ENCODE measurements at places on chromosomes 16 and 17.

GRCh38 chr16:12201866-12202265, 225.3 kb downstream of the SNX29 start:
- no peak for DNase-seq

DNA sequence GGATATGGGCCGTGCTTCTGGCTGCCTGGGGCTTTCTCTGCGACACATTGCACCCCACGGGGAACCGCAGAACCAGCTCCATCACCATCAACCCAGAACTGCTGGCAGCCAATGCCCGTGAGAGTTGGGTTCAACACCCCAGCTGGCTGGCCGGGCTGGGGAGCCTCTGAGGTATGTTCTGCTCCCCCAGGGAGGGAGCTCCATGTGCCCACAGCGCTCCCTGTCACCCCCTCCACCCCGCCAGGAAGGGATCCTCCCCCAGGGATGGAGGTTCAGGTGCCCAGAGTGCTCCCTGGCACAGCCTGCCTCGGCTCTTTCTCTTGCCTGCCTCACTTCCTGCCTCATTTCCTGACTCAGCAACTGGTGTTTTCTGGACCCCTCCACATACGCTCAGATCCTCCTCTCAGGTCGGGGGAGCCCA, 24.2 kb upstream of the MPRIP start:
- DNase-seq, result no peak

- no peak for DNase-seq
These were observed 15.1 kb downstream of the SCIMP start for GRCh38 chr17:5219536-5219935.

DNA sequence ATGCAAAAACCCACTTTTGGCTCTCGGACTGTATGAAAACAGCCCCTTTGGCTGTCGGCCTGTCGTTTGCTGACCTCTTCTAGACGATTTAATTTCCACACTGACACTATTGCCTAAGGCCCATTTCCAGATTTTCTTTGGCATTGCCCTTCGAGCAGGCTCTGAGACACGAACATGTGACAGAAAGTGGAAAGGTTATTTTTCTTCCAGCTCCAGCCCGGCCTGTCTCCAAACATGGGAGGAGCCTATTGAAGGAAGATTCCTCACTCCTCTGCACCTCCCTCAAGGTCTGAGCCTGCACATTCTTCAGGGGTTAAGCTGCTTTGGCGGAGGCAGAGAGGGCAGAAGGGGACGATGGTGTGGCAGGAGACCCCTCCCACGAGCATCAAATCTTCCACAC, 85.9 kb upstream of the FOXF1 start:
- DNase-seq, result no peak

- no peak for DNase-seq
These were observed 20.2 kb downstream of the GNAO1 start for GRCh38 chr16:56211435-56211981.

DNA sequence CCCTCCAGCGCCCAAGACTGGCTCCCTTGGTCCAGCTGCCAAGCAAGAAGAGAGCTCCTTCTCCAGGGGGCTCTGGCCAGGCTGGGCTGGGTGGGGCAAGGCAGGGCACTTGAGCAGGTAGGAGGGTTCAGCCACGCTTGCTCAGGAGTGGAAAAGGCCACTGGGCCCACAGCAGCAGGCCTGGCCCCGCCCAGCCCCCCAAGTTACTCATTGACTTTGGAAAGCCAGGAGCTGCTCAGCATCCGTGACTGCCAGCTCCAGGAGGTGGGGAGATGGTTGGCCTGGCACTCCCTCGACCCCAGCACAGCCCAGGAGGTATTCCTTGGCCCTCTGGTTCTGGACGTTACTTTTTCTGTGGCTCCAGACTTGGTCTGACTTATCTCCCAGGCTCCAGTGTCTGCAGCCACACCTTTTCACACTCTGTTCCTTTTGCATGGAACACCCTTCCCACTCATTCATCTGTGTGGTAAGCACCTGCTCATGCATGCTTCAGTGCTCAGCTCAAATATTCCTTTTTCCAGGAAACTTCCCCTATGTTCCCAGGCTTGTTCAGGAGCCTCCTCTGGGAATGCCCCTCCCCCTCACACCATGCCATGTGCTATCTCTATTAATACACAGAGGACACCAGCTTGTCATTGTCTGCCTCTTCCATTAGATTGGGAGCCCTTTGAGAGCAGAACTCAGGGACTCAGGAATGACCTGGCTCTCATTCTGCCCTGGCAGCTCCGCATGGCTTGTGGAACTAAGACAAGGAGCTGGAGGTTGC, at the start of gene CDH16:
Gene CDH16, minus strand, starts transcription at position 83 of the 766 bp plus-strand sequence. CDS start 820 bp downstream, outside the sequence.
- no peak for DNase-seq

GRCh38 chr17:1112875-1113274, 66.9 kb downstream of the ABR start:
- no peak for DNase-seq

DNA sequence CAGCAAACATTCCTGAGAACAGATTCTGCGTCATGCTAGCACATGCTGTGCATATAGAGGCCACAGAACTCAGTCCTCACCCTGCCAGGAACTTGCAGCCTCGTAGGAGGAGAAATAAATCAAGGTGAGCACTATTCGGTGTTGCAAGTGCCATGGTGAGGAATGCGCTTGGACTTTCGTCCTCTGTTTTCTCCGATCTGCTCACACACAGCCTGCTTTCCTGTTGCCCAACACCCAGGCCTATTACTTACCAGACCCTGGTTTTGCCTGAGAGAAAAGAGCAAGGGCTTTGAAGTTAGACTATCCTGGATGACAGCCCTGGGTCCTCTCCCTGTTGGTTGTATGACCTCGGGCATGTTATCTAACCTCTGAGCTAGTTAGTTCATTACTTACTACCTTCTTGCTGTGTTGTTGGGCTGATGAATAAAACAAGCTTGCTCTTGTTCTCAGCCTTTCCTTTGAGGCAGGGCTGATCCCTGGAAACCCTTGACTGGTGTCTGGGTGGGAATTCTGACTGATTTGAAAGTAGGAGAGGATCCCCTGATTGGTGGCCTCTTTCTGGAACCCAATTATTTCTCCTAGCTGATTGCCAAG, 2.9 kb downstream of the ACSF2 start:
- no peak for DNase-seq

DNA sequence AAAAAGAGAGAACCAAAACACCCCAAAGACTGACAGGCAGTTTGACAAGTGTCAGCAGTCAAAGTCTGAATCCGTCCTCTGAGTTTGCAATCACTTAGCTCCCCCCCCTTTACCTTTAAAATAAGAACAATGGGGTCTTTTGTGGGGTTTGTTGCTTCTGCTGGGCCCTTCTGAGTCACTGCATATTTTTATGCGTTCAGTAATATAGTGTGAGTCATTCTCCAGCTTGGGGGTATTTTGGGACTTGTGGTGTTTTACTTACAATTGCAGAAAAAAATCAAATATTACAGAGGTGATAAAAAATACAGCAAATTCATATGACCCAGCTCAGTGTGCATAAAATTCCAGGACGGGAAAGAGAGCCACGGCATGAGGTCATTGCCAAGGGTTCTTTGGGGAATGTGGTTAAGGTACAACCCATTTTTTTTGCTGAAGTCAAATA, 120.1 kb downstream of the CYLD start:
- no peak for DNase-seq

GRCh38 chr16:77599793-77600415, 122.4 kb upstream of the NUDT7 start:
- no peak for DNase-seq

GRCh38 chr16:56884026-56884582, 19.1 kb downstream of the SLC12A3 start:
- DNase-seq, result no peak

DNA sequence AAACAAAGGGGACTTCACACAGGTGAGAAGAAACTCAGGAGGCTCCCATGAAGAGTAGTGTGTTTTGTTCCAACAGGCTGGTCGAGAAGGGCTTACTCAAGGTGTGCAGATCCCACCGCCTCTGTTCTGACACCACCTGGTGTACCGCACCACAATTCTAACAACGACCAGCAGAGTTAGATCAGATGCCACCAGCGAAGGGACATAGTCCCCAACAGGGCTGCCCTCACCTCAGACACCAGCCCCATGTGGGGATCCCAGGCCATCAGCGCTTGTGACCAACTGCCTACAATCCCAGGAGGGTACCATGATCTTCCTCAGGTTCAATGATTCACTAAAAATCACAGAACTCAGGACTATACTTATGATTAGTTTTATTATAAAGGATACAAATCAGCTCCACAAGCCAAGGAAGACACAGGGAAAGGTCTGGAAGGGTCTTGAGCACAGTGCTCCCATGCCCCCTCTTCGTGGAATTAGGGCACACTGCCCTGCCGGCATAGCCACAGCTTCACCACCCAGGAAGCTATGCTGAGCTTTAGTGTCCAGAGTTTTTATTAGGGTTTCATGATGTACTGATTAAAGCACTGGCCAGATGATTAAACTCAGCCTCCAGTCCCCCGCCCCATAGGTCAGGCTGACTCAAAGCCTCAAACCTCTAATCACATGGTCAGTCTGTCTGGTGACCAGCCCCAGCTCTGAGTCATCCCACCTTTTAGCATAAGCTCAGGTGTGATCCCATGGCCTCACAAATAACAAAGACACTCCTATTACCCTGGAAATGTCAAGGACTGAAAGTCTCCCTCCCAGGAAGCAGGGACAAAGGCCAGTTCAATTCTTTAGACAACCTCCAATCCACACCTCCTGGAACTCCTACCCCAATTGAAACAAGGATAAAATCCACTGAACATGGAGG, 26.0 kb downstream of the TRIM25 start:
- no peak for DNase-seq

DNA sequence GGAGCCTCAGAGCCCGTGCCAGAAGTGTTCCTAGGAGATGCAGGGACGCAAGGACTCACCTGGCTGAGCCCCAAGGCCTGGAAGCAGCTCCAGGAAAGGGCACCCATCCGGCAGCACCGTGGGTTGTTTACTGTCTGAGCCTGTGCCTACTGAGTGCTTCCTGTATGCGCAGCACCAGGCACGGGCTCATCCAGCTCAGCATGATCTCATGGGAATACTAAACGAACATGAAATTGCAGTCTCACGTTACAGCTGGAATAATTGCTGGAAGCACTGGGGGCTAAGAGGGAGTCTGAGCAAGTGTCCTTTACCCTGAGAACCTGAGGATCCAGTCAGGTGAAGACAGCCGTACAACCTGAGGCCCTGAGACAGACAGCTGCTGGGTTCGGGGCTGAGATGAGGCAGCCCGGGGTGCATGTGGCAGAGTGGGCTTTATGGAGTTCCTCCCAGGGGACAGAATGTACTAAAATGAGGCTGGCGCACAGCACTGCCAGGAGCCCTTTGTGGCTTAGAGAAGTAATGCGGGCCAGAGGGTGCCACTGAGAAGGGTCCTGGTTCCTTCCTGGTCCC, 5.4 kb downstream of the CTRL start:
- no peak for DNase-seq

DNA sequence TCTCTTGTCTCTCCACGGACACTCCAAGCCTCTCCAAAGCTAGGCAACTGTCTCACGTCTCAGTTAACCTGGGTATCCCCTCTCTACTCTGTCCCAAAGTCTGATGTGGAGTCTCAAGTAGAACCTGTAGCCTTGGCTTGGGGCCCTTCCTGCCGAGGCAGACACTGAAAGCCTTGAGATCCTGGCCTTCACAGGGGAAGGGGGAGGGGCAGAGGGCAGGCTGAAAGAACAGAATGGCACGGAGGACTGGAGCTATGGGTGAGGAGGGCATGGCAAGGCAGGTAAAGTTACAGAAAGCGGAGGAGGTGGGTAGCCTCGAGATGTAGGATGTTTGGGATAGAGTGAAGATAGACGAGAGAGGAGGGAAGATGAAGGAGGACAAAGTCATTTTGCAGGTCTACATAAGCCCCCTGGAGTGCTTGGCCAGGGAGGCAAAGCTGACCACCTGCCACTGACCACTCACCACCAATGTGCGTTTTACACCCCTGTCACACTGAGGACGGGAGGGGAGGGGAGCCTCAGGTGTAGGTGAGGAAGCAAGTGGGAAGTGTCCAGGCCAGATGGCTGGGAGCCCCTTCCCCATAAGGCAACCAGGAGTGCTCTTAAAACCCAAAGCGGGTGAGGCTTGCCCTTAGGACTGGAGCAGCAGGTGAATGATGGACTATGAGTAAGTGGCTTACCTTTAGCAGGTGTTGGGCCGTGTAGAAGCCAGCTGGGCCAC, 1.3 kb downstream of the FDXR start:
- no peak for DNase-seq

DNA sequence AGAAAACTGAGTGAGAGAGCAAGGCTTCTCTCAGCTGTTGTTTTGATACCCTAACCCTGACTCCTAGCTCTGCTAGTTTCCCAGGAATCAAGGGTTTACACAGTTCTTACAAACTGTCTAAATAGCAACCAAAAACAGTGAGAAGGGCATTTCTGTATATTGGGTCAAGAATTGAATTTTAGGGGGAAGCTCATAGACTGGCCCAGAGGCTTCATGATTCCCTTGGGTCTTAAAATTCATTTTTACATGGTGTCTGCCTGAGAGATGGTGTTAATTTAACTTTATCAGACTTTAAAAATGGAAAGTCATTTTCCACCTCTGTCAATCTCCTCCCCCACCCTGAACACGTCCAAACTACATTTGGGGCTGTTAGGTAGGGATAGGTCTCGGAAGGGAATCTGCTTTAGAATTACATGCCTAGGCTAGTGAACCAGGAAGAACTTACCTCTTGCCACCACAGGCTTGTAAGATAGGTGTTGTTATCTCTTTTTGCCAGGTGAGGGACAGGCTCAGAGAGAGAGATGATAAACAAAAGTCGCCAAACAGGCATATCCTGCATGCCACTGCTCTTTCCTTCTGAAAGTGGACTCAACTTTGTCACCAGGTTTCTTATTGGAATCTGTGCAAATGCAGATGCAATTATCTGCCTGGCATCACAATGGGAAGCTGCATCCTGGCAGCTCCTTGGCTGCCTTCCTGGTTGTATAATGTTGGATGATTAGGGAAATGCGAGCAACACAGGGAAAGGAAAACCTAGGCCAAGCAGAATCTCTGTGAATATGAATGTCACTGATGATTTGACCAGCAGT, 3.1 kb downstream of the PHAF1 start:
- DNase-seq, result no peak

- peak; percentile 22 for DNase-seq
These were observed 178.3 kb downstream of the MRTFB start for GRCh38 chr16:14249291-14250032.

DNA sequence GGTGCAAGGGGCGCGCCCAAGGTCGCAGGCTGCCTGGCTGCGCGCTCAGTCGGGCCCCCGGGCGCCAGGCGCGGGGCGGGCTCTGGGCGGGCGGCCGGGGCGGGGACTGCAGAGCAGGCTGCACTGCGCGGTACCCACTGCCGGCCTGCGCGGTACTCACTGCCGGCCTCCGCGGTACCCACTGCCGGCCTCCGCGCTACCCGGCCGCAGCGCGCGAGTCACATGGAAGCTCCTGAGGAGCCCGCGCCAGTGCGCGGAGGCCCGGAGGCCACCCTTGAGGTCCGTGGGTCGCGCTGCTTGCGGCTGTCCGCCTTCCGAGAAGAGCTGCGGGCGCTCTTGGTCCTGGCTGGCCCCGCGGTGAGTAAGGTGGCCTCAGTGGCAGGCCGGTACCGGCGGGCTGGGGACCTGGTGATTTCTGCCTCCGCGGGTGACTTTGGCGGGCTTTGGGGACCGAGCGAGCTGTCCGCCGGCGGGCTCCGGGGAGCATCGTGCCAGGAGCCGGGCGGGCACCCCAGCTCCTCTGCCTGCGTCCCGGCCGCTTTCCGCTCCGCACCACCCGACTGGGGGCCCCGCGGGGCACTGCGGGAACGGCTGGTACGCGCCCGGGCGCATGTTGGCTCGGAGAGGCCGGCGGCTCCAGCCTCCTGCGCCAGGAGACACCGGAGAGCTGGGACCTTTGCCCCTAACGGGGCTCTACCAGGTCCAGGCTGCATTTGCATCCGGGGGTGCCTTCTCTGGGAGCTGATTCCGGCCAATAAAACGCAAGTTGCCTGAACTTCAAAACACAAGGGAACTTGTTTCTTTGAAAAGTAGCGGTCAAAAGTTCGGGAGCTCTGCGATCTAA, at the start of gene SLC47A1:
Gene SLC47A1, plus strand, starts transcription at position 137 of the 844 bp plus-strand sequence. Its CDS starts 86 bp downstream, at position 223.
- DNase-seq, result no peak
